Stimulated activated CD4-positive, alpha-beta T cell treated with anti-CD3 and anti-CD28 coated beads, TNF-alpha, amount 100 ng/mL, for 4 hours (primary cell): ENCODE measurements at places on chromosomes 12 and 14.

DNA sequence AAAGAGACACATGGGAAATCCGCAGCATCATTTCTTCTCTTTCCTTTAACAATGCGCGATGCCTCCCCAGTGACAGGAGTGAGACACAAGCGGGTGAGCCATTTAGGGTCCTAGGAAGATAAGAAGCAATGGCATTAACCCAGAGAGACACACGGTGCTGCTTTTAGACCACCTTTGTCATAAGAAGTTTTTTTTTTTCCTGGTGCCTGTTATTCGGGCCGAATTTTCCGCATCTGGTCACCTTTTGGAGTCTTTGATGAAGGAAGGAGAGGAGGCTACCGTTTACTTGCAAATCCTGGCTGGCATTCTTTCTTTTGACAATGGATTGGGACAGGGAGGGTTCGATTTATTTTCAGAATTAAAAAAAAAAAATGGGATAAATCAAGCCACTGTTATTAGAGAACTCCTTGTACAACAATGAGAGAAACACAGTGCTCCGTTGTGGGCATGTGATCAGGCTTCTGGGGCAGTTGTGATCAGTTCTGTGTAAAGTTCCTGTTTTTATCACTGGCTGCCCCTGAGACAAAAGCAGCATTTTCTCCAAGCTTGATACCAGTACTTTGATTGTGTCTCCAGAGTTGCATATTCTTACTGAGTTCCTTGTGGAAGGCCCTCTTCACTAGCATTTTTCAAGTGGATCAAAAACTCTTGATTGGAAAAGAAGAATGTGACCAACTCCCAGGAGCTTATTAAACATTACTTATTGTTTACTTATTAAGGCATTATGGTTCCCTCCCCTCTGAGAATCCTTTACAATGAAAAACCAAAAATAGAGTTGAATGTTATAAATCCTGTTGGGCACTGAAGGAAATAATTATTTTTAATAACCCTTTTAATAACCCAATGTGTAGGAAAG lies 1.1 kb downstream of the DIP2B start:
- no peak for DNase-seq

- no peak for DNase-seq
Measured at GRCh38 chr12:6082613-6083012, 41.9 kb downstream of the VWF start.

DNA sequence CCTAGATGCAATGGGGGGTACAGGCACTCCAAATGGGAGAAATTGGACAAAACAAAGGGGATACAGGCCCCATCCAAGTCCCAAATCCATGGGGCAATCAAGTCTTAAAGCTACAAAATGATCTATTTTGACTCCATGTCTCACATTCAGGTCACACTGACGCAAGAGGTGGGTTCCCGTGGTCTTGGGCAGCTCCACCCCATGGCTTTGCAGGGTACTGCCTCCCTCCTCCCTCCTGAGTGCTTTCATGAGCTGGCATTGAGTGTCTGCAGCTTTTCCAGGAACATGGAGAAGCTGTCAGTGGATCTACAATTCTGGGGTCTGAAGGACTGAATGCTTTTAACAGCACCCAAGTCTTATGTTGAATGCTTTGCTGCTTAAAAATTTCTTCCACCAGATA lies 274.5 kb upstream of the LRIG3 start:
- no peak for DNase-seq

DNA sequence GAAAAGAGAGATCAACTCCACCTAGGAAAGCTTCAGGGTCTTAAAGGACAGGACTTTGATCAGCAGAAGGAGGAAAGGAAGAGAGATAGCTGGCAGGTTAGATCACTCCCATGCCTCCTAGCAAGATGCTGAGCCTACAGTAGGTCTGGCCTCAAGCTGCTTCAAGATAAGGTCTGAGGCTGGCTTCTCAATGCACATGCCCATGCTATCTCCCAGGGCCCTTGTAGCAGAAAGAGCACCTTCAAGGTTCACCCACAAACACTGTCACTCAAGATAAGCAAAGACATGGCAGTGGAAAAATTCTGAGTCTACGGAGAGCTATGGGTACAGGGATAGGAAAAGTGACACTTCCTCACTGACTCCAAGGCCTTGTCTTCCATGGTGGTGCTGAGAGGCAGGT lies 14.3 kb downstream of the REM2 start:
- DNase-seq: no peak

DNA sequence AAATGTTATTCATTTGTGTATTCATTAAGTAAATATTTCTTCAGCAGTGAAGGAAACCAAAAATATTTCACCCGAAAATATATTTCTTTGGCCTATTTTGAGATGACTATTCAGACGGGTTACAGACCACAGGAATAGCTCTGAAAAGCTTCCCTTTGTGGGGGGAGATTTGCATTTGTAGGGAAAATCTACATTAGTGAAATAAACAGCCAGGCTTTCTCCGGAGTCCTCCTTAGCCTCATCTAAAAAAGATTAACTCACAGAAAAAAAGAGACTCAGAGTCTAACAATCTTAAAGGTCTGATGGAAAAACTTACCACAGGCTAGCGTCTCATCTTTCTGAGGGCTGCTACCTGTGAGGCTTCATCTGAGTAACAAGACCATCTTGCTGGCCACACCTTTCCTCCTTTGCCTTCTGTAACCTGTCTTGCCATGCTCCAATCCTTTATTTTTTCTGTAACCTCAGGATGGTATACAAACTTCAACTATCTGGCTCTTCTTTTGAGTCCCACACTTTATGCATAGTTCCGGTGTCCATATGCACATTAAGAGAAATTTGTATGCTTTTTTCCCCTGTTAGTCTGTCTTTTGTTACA lies 100.7 kb downstream of the CNTN1 start:
- DNase-seq: no peak

DNA sequence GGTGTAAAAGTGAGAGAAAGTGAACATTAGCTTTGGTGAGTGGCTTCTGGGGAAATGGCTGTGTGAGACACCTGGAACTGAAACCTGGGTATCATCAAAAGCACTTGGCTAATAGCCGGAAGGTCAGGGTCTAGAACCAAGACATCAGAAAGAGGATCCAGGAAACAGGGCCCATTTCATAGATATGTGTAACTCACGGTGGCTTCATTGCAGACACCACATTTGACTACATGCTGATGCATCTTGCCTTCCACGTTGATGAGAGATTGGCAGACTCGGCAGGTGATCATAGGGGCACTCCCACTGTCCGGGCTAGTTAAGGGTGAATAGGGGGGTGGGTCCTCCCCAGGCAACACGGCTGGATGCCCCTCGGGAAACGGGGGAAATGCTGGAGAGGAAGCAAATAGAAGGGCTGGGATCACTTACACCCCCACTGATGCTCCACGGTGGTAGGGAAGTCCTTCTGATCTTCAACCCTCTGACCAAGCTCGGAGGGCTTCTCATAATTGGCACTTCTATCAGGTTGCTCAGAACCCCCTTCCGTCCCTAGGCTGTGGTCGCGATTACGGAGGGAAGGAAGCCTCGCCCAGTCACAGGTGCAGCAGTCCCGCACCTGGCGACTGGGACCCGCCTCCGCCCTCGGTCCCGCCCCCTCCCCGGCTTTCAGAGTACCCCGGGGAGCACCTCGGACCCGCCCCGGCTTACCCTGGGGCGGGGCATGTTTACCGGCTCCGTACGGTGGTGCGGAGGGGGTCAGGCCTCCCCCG lies 593 bp downstream of the PIP4P1 start:
- DNase-seq: no peak

DNA sequence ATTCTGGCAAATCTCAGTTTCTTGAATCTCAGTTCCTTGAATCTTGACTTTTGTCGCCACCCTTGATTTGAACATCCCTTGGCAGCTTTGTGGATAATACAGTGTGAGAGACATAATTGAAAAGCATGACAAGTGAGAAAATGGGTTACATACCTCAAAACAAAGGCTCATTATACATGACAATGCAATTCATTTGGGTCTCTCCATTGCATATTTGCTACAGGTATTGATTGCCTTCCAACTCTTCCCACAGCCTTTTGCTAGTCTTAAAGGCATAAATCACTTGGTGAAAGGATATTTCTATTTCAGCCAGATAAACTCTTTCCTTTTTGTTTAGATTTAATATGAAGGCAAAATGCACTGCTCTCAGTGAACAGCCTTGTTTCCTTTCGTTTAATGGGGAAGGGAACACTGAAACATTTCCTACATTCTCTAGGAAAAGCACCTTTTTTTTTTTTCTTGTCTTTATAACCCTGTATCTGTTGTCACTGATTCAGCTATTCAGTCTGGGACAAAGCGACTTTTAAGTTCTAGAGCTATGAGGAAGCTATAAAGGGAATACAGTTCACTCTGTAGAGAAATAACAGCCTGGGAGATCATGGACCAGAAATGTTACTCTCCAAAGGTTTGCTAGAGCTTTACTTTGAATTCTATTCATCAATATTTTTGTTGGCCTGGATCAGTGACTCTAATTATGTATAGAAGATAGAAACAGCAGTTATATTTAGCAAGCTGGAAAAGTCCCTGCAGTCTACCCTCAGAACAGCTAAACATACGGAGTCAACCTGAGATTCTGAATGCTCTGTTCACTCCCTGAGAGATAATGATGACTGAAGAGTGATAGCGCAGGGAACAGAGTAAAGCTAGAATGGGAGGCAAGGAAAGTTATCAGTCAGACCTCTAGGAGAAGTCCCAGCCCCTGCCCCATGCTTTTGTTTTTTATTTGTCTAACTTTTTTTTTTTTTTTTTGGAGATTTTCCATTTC lies 311.4 kb downstream of the RGS6 start:
- DNase-seq: no peak

DNA sequence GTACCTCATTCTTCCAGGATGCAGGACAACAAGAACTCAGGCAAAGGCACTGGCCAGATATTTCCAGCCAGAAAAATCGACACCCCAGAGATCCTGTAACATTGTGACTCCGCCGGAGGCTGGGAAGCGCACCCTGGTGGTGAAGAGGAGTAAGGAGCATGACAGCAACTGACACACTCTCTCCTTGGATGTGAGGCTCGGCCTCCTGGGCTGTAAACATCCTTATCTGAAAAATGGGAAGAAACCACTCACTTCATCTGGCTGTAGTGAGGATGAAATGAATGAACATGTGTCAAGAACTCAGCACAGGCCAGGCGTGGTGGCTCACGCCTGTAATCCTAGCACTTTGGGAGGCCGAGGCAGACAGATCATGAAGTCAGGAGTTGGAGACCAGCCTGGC lies 27.5 kb downstream of the TCHP start:
- DNase-seq: peak; percentile 7
